ENCODE measurements at places on chromosomes 13 and 19.

DNA sequence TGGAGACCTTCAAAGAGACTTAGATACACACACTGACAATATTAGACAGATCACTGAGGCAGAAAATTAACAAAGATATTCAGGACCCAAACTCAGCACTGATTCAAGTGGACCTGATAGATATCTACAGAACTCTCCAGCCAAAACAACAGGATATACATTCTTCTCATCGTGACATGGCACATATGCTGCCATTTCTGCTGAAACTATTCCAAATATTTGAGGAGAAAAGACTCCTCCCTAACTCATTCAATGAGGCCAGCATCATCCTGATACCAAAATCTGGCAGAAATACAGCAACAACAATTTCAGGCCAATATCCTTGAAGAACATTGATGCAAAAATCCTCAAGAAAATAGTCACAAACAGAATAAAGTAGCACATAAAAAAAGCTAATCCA lies 53.3 kb downstream of the TRPC4 start:
- peak; percentile 38 for DNase-seq

- no peak for DNase-seq
These were observed 135.1 kb downstream of the FREM2 start for GRCh38 chr13:38821770-38822551.

DNA sequence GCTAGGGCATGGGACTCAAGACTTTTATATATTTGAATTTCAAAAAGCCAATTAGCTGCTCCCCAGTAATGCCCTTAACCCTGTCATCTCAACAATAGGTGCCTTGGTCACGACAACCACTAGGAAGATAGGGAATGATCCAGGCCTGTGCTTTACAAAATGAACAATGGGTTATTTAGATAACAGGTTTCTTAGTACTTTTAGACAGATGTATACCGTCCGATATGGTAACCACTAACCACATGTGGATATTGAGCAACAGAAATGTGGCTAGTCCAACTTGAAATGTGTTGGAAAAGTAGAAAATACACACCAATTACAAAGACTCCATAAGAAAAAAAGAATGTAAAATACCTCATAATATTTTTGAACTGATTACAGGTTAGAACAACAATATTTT lies 201.2 kb downstream of the LHFPL6 start:
- DNase-seq = no peak

GRCh38 chr13:27034678-27035111 lies 136.9 kb downstream of the USP12 start:
- DNase-seq = no peak

- no peak for DNase-seq
These were observed 855.6 kb downstream of the EFNB2 start for GRCh38 chr13:105679838-105680237.

DNA sequence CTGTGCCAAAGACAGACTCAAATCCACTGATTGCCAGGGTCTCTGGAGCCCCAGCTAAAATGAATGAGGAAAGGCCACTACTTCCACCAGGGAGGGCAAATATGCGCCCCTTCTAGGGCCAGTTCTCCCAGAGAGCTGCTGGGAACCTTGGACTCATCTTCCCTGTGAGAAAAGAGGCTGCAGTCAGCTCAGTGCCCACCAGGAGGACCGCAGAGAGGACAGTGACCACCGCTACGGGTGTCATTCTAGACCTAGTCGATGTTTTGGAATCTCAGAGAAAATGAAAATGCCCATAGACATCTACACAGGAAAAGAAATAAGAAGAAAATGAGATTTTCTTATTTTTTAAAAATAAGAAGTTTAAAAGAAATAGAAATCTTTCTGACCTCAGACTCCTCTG lies 235.1 kb downstream of the UQCRFS1 start:
- no peak for DNase-seq

- peak; percentile 83 for DNase-seq
These were observed 303.4 kb downstream of the SPRY2 start for GRCh38 chr13:80037505-80037888.

DNA sequence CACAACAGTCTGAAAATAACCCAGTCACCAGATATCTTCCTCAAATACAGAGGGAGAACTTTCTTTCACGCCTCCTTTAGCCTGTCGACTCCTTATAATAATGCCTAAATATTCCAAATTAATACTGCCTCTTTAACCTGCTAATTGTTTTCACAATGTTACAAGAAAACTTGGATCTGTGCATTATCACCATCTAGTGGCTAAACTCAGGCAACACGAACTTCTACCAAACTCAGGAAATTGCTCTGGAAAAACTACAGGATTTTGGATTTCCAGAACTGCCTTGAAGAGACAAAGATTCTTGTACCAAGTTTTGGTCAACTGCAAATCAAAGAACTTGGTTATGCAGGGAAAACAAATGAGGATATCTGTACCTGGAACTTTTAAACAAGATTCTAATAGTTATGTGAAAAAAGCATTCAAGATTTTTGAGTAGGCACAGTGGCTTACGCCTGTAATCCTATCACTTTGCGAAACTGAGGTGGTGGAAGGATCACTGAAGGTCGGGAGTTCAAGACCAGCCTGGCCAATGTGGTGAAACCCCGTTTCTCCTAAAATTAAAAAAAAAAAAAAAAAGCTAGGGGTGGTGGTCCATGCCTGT lies 10.8 kb downstream of the CLN5 start:
- DNase-seq = peak; percentile 62

GRCh38 chr13:110575322-110576069 lies 14.0 kb upstream of the RAB20 start:
- peak; percentile 11 for DNase-seq

DNA sequence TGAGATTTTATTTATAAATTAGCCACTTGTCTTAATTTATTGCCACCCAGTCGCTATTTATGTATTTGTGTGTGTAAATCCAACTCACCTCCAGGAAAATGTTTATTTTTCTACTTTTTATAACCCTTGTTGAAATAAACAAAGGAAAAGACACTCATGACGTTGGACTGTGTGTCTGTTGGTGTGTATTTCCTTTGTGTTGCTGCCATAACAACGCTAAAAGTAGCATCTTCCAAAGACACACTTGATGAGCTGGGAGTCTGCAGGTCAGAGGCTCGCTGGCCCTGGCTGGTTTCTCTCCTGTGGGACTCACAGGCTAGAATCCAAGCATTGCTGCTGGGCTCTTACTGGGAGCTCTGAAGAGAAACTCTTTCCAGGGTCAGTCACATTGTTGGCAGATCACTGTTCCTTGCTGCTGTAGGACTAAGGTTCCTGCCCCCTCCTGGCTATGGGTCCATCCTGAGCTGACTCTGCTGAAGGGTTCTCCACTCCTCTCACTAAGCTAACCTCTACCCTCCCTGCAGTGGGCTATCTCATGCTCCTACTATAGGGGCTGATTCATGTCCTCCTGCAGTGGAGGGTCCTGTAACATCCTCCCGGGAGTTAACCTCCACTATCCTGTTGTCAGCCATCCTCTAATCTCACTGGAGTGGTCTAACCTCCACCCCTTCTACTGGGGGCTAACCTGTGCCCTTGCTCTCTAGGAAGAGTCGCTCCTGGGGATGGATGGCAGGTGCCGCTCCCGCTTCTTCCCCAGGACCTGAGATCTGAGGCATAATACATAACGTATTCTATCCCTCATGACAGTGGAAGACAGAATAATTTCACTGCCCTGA lies 2.1 kb downstream of the IFNL2 start:
- DNase-seq = peak; percentile 28
